ENCODE measurements at places on chromosomes 1 and 21.

DNA sequence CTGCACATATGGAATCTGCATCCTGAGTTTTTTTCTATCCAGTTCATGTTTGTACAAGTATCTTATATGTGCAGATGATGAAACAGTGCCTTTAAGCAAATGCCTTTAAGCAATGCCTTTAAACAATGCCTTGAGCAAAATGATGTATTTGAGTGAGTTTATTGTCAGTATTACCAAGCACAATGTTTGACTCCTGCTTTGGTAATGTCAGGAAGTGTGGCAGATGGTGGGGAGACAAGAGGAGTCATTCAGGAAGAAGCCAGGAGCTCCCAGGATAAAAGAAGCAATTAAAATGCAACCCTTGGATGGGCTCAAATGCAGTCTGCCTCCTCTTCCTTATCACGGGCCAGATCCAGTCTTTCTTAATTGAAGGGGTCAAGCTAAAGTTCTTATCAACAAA is 108.7 kb upstream of the KCNJ15 start:
- DNase-seq, result no peak

GRCh38 chr21:41596241-41596925 is 88.4 kb upstream of the TMPRSS2 start:
- no peak for DNase-seq

GRCh38 chr1:109640285-109640865 is 15.5 kb upstream of the GSTM4 start:
- DNase-seq, result peak; percentile 94

GRCh38 chr1:13929313-13929712 is 229.3 kb downstream of the PRDM2 start:
- DNase-seq, result no peak

DNA sequence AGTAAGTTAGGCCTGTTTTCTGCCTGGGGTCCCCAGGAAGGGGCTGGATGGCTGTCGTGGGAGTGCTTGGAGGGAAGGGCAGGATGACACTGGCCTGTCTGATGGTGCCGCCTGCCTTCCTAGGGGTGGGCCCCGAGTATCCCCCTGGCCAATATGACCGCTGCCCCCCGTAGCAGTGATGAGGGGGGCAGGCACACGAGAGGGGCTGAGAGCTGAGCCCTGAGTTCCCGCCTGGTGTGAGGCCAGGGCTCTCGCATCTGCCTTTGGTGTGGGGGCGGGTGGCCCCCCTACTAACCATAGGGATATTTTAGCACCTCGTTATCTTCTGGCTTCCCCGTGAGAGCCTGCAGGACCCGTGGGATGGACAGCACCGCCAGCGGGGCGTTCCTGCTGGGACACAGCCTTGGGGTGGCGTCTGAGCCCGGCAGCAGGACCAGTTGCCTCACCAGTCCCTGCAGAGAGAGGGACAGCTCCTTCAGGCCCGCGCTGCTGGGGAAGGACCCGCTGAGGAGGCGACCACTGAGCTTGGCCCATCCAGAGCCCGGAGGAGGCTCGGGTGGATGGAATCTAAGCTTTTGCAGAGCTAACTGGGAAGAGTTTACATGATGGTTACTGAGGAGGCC is 10.4 kb downstream of the KRTAP10-1 start:
- DNase-seq, result no peak

DNA sequence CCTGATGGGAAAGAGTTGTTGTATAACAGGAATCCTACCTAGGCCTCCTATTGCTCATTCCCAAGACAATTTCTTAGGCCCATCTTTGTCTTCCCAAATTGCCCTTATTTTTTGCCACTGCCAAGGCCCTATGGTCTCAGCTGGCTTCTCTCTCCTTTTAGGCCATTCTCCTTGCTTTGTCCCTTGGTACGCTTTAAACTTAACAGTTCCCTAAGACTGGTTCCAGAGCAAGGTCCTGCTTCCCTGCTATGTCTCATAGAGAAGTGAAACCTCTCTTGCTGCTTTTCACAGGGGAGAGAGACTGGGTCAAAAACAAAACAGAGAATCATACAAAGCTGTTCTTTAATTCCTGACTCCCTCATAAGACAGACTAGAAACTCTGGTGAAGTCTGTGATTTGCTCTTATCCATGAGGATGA is 77.1 kb downstream of the XCL2 start:
- no peak for DNase-seq

DNA sequence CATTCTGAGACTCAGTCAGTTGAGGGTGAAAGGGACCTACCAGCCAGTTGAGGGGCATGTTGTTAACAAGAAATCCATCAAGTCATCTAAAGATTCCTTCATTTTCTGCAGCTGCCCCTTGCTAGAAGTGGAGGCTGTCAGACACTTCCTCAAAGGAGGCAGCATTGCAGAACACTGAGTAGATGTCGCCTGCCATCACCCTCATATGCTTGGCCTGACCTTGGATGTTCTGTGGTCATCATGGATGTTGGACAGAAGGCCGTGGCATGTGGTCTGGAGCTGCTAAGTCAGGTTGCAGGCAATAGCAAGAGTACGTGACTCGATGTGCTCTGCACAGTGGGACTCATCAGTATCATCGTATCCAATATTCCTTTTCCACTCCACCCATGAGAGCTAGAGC is 70.6 kb downstream of the GATAD2B start:
- DNase-seq, result no peak

DNA sequence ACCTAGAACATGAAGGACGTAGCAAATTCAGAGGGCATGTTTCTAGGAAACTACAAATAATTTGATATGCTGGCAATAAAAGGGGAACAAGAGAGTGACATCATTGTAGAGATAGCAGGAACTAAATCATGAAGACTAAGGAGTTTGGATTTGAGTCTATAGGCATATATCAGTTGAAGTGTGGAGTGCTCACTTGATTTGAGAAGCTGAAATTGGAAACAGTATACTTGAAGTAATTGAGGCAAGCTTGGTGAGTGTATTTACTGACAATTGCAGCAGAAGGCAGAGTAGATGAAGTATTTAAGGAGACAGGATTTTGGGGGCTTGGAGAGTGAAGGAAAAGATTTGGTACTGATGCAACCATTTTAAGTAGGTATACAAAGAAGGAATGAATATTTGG is 6.4 kb upstream of the TMCO2 start:
- no peak for DNase-seq

DNA sequence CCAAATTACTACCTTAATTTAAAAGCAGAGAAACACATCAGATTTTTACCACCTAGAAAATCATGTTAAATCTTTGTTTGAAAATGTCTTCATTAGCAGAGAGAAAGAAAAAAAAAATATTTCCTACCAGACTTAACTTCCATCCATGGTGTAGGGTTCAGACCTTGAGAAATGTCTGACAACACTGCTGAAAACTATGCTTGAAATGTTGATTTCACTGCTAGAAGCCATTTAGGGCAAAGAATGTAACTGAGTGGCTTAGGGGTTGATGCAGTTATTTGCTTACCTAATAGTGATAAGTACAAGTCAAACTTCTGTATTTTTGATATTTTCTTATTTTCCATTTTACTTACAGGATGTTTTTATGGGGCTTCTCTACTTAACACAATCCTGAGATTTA is 495.6 kb upstream of the NEGR1 start:
- no peak for DNase-seq

- DNase-seq, result no peak
Observed at GRCh38 chr21:42237577-42237976, 18.6 kb downstream of the ABCG1 start.

- DNase-seq, result no peak
Observed at GRCh38 chr1:196306421-196306820, 301.8 kb downstream of the KCNT2 start.

DNA sequence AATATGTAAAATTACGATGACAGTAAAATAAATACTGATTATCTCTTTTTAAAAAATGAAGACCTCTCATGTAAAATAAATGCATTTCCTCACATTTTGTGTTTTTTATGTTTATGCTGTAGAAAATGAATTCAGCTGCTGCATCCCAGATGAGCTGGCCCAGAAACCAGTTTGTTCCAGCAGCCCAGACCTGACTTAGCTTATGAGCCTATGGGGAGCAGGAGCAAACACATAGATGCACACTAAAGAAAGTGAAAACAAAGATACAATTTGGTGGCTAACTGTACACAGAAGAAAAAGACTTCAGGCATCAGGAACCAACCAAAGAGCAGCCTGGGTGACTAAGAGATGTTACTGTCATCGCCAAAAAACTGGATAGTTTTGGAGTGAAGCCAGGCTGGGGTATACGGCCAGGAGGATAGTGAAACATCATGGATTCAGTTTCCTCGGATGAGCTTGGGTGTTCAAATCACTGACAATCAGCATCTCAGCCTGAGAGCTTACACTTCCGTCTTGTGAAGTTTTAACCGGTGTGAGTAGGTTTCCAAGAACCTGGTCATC is 113.9 kb upstream of the BACE2 start:
- no peak for DNase-seq

DNA sequence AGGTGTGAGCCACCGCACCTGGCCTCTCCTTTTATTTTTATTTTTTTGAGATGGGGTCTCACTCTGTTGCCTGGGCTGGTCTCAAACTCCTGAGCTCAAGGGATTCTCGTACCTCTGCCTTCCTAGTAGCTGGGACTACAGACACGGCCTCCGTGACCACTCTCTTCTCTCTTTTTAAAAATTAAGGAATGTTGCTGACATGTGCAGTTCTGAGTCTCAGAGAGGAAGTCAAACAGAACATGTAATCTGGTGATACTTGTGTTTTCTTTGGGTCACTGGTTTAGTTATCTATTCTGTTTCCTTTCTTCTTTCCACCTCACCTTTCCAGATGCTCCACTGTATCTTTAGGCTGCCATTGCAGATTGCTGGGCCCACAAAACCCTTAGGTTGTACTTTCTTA is 2.7 kb downstream of the WDTC1 start:
- no peak for DNase-seq

DNA sequence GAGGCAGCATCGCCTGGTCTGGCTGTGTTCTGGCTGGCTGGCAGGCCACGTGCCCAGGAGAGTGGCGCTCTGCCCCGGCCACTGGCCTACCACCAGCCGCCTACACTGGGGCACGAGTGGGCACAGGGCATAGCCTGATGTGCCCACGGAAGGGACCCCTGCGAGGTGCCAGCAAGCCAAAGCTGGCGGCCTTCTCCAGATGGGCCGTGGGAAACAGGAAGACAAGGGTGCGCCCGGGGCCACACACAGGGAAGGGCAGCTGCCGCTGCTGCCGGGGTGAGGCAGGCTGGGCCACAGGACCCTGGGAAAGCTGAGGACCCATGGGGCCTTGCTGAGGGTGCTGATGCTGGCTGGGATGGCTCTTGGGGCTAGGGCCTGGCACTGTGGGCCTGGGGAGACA is 40.7 kb downstream of the SLC66A1 start:
- DNase-seq, result no peak

All from stimulated activated CD4-positive, alpha-beta T cell treated with anti-CD3 and anti-CD28 coated beads, Interleukin-12 subunit alpha, Interleukin-12 subunit beta, amount 100 ng/mL, for 4 hours (primary cell).